ENCODE measurements at places on chromosomes 11 and 22.

DNA sequence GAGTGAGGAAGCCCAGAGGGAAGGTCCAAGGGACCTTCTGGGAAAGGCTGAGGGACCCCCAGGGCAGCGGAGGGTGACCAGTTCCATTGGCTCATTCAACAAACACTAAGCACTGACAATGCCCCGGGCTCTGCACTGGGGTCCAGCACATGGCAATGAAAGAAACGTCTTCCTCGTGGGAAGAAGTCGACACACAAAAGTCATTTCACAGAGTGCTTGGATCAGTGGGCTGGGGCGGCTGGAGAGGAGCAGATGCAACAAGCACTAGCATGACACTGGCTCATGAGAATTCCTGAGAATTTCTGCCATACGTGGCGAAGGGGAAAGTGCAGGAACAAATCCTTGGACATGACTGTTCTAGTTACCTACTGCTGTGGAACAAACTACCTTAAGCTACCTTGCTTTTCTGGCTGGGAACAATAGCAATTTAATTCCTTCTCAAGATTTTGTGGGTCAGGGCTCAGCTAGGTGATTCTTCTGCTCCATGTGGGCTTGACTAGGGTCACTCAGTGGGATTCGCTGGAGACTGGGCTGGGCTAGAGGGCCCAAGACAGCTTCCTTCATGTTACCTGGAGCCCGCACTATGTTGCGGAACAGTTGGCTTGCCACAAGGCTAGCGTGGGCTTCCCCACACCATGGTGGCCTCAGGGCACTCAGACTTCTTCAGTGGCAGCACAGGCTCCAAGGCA lies 6.9 kb upstream of the STIP1 start:
- no peak for DNase-seq

GRCh38 chr11:118572981-118573550 lies 857 bp downstream of the ARCN1 start:
- DNase-seq: no peak

- DNase-seq: no peak
These were observed 4.1 kb downstream of the NPTXR start for GRCh38 chr22:38839686-38840085.

GRCh38 chr11:124844664-124845079 lies 20.6 kb upstream of the ROBO3 start:
- DNase-seq: no peak

- no peak for DNase-seq
These were observed 55.0 kb downstream of the RTL6 start for GRCh38 chr22:44442851-44443595.

GRCh38 chr22:25172153-25172552 lies 27.5 kb upstream of the CRYBB3 start:
- DNase-seq: no peak

DNA sequence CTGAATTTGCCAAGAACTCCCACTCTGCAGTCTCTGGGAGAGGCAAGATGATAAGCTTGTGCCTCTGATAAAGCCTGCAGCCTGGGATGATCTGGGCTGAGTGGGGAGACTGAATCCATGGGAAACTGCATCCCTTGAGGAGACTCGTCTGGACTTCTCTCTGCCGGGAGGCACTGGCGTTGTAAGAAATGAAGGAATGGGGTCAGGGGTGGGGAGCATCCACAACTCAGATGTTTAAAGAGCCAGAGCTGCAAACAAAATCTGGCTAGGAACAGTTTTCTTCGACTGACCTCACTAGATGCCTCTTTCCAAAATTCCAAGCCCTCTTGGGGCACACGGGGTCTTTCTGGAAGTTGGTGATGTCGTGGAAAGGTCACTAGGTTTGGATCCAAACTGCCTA lies 64.4 kb downstream of the SPON1 start:
- no peak for DNase-seq

DNA sequence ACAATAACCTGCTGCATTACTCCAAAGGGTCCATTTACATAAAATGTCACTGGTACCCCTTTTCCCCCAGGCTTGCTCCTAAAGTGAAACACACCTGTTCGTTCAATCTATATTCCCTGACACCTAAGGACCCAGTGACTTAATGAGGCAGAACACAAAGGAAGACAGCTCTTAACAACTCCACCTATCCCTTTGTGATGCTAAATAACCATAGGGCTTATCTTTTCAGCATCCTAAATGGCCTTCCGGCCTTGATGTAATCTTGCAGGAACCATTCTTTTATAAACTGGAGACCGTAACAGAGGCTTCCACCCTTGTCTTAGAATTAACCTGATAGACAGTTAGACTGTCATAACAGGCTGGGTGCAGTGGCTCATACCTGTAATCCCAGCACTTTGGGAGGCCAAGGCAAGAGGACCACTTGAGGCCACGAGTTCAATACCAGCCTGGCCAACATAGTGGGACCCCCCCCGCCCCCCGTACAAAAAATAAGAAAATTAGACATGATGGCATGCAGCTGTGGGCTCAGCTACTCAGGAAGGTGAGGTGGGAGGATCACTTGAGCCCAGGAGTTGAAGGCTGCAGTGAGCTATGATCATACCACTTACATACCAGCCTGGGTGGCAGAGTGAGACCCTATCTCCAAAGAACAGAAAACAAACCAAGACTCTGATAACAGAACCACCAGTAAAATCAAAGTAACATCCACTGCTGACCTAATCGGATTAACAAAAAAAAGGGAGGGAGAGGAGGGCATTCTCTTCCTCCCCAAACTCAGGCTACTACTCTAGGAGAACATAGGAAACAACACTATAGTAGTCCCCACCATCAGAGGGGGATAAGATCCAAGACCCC lies 5.1 kb downstream of the CHEK2 start:
- no peak for DNase-seq

DNA sequence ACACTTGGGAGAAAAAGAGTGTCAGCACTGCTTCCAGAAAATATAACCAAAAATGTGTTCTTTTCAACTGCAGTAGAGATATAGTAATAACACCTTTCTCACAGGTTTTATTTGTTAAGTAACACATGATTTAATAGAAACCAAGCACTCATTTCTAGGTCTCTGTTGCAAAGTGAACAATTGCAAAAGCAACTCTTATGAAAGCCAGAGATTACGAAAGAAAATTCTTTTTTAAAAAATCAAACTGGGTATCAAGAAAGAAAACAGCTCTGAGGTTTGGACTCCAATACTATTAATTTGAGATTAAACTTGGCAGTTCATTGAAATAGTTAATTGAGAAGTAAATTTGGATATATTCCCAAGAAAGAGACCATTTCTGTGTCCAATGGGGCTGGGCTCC lies 9.8 kb upstream of the XKR3 start:
- no peak for DNase-seq

- no peak for DNase-seq
These were observed 60.0 kb upstream of the SORL1-AS1 start for GRCh38 chr11:121512468-121513465.

- no peak for DNase-seq
These were observed 1.9 kb downstream of the BANF1 start for GRCh38 chr11:66004186-66004585.

- DNase-seq: no peak
These were observed 5.8 kb downstream of the TRIM29 start for GRCh38 chr11:120131941-120132644.

DNA sequence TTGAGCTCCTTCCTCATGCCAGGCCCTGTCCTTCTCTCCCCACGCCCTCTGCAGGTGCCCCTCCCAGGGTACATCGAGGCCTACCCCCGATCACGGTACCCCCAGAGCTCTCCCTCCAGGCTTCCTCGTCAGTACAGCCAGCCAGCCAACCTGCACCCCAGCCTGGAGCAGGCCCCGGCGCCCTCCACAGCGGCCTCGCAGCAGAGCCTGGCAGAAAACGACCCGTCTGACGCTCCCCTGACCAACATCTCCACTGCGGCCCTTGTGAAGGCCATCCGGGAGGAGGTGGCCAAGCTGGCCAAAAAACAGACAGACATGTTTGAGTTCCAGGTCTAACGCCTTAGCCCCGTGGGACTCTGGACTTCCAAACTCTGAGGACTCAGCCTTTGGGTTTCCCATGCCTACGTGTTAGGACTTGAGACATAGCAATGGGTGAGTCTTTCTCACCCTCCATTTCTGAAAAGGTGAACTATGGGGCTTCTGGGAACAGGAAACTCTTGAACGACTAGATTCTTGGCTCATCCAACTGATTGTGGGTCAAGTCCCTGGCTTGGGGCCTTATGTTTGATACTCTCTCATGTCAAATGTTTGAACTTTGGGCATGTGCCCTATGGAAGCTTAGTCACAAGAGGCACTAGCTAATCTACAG lies 32.7 kb downstream of the C11orf91 start:
- no peak for DNase-seq

DNA sequence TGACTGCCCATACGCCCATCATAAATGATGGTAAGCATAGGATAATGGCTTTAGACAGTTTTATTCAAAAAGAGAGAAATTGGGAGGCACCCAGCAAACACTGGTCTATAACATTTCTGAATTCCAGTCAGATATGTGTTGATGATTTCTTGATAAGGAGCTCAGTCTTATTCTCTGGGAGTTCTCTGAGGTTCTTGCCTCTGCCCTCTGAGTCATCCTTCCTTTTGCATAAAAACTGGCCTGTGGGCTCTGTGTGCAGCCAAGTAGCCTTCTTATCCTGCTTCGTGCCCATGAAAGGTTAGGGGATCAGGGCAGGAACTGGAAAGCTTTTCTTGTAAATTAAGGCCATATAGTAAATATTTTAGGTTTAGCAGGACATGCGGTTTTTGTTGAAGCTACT lies 48.9 kb downstream of the FAR1 start:
- DNase-seq: no peak

DNA sequence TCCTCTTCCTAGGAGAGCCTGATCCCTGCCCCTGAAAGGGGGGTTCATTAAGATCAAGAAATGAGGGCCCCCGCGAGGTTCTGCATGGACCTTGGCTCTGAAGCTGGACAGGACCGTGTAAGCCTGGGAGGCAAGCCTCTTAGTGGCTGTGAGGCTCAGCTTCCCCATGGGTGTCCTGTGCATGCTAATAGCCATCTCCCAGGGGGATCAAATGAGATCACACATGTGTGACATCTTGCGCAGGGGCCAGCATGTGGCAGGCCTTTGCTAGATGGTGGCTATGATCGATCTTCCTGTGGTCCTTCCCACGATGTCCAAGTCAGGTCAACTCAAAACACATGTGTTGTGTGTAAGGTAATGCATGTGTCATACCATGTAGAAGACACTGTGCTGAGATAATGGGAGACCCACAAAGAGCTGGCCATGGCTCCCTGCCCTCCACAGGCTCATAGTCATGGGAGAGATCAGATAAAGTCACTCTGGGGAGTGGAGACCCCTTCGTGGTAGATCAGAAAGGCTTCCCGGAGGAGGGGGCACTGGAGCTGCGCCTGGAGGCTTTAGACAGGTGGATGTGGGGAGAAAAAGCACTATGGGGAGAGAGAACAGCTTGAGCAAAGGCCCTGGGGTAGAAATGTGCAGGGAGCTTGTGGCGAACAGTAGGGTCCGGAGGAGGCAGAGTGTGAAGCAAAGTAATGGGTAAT lies 3.7 kb downstream of the RAC2 start:
- no peak for DNase-seq

DNA sequence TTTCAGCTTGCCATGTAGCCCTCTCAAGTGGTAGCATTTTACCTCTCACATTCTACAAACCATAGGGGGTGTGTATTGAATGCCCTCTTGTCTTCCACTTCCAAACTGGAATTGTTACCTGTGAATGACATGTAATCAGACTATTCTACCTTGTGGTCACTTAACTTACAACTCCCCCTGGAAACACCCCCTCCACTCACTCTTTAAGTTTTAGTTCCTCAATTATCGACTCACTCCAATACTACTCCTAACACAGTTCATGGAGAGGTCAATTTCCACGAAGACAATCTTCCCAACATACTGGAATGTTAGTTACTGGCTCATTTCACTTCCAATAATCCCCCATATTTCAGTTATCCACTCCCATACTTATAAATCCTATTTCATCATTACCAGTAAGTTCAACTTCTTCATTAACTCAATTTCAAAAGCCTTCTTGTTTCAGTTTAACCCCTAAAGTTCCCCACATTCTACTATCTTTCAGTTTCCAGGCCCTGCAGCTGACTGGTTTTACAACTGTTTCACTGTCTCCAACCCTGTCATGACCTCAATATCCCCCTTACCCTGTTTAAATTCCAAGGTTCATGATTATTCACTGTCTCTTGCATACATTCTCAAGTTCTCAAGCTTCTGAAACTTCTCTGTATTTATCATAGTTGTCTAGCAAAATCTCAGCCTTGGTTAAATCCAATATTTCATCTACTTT lies 92.5 kb downstream of the C11orf87 start:
- DNase-seq: no peak

- DNase-seq: no peak
These were observed 9.3 kb upstream of the ACAT1 start for GRCh38 chr11:108112057-108112456.

DNA sequence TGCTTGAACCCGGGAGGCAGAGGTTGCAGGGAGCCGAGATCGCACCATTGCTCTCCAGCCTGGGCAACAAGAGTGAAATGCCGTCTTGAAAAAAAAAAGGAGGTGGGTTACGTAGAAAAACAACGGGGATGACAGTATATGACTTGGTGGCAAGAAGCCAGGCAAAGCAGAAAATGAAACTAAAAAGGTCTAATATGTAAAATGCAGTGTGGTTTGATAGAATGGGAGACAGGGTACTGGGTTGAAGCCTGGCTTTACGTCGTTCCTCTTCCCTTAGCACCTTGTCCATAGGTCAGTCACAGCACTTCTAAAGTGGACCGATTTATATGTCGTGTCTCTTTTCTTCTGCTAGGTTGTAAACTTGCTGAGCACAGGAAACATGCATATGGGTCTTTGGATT lies 274.9 kb upstream of the ZC3H12C start:
- DNase-seq: no peak

- DNase-seq: no peak
These were observed 952 bp downstream of the TBC1D10A start for GRCh38 chr22:30325724-30326254.

DNA sequence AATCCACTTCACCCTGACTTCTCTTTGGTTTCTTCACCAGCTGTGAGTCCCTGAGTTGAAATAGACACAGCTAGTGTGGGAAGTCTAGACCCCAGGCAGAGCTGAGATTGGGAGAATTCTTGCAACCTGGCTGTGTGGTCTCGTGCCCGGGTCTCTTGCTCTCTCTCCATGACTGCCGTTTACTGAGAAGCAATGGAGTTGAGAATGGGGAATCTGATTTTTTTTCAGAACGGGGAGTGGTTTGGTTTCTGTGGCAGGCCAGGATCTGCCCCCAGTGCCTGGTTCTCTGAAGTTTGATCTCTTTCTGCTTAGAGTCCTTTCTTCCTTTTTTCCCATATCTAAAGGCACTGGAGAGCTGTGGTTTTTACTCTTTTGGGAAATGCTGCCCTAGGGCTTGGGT lies 1.5 kb downstream of the SIDT2 start:
- no peak for DNase-seq

Measured in right renal pelvis (tissue), 4 donors.